EL (cell line): ENCODE measurements at places on chromosomes 13 and 19.

- peak; percentile 90 for DNase-seq
Observed at GRCh38 chr19:15432629-15433518, 14.1 kb upstream of the AKAP8L start.

DNA sequence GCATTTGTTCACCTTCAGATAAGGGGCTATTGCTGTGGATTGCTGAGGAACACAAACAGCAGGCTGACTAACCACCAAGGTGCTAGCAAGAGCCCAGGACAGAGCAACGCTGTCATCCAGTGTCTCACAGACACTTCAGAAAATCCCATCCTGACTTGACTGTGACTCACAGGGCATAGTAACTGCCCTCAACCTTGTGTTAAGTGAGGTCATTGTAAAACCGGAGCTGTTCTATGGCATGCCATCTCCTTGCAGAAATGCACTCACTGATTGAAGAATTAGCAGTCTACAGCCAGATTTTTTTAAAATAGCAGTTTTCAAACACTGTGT lies 51.1 kb downstream of the TNFRSF19 start:
- peak; percentile 91 for DNase-seq

DNA sequence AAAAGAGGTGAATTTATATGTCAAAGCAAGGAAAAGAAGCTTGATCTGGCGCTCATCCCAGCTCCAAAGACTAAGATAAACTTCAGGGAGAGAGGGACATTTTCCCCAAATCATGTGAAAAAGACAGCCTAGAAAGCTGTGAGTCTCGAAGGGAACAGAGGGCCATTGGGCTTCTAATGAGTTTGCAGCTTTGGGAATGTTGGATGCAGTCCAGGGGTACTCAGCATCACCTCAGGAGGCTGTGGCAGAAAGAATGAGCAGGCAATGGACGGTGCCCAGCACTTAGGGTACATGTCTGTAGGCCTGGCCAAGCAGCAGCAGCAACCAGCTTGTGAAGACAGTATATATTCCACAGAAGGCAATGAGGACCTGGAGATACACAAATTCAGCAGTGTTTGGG lies 25.7 kb upstream of the WASF3 start:
- DNase-seq = no peak

DNA sequence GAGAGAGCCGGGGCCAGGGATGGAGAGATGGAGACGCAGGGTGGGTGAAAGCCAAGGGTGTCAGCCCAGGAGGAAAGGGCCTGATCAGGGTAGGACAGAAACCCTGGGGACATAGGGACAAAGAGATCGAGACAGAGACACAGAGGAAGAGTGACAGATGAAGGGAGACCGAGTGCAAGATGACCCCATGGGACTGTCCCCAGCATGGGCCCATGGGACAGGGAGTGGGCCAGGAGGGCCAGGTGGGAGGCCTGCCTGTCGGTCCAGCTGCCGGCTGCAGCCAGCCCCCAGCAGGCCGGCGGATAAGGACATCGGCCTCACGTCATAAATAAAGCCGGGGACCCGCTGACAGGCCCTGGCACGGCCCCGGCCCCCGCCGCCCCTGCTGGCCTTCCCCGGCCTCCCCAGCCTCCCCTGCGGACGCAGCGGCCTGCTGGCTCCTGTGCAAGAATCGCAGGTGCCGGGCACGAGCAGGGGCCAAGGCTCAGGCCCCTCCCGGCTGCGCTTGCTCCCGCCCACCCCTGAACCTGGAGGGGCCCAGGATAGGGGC lies 6.3 kb downstream of the REX1BD start:
- no peak for DNase-seq

DNA sequence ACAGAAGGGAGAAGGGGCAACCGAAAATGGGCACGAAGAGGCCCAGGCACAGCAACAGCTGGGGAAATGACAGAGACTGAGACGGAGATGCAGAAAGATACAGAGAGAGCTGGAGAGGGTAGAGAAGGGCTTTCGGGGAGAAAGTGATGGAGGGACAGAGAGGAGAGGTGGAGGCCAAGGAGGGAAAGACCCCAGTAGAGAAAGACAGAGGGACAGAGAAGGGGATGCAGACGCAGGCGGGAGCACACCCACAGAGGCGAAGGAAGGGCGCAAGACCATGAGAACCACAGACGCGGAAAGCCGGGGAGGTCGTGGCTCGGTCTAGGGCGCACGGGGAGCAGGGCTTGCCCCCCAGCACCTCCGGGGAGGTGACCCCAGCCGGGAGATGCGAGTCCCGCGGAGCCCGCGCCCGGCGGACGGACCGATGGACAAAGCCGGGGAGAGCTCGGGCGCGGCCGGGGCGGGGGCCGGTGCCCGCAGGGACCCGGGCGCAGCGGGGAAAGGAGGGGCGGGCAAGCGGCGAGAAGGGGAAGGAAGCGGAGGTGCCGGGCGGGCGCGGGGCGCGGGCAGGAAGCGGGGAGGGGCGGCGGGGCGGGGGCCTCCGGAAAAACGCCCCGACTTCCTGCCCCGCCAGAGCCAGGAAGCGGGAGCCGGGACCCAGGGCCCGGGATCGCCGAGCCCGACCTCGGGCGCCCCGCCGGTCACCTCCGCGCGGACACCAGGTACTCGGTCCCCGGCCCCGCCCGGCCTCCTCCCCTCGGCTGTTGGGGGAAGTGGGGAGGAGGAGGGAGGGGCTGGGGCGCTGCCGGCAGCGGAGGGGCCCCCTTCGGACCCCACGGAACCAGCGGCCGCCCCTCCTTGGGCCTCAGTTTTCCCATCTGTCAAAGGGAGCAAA lies at the start of gene ARHGEF1:
ARHGEF1 (plus strand) TSS at position 617 of the 895 bp plus-strand sequence. CDS start 4,899 bp downstream, outside the sequence.
- DNase-seq = peak; percentile 49

DNA sequence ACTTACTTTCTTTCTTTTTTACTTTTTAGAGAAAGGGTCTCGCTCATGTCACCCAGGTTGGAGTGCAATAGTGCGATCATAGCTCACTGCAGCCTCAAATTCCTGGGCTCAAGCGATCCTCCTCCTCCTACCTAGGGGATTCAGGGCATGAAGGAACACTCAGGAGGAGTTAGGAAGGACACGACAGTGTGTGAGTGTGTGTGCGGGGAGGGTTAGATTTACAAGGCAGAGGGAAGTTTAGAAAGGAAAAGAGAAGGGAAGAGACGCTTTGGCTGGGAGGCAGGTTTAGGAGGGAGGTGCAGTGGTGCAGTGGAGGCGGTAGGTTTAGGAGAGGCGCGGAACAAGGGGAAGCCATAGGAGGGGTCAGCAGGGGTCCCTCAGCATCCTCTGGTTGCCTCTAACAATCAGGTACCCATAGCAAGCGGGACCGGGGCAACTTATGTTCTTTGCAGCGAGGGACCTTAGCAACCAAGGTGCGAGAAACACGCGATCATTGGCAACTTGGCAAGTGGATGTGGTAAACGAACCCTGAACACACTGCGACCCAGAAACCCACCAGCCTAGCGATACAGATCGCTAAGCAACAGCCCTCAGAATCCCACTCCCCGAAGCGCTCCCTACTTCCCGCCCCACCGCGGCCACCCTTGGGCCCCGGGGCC lies 501 bp downstream of the SIRT2 start:
- peak; percentile 16 for DNase-seq

DNA sequence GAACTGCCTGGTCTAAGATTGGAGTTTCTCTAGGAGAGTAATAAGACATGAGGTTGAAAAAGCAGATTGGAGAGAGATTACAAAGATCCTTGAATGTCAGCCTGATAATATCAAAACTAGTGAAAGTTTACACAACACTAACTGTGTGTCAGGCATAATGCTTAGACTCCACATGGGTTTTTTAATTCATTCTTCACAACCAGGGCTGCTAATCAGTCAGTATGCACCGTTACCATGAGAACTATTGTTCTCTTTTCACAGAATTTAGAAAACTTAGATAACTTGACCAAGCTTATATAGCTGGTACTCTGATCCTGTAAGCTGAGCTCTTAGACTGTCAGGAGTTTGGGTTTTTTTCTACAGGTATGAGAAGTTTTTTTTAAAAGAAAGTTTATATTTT lies 46.6 kb upstream of the TSC22D1 start:
- DNase-seq = no peak

DNA sequence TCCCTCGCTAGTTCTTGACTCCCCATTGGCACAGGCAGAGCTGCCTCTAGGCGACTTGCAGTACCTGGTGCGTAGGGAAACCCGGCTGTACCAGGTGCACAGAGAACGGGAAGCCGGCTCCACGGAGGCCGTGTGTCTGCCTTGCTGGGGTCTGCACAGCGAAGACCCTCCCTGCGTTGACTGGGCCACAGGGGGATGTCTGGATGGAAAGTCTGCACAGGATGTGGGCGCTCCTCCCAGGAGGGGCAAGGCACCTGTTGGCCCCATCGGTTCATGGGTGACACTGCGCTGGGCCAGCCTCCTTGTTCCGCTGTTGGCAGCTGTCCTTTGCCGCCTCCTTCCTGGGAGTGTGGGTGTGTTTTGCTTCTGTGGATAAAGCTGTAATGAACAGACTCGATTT lies 138.3 kb downstream of the TEX29 start:
- no peak for DNase-seq

GRCh38 chr19:42270346-42271044 lies 1.4 kb downstream of the CIC start:
- peak; percentile 77 for DNase-seq

DNA sequence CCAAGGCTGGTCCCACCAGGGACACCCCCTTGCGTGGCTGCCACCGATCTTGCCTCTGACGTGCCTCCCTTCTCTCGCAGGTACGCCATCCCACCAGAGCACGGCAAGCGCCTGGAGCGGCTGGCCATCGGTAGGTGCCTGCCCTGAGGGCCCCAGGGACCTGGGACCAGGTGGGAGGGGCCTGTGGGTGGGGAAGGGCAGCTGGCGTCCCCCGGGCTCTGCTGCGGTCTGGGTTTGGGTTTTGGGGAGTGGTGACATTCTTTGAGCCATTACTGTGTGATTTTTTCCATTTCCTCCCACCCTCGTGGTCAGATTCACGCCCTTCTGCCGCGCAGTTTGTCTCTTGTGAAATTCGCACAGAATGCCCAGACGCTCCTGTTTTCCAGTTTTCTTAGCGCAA lies 102.0 kb downstream of the KDM4B start:
- no peak for DNase-seq

- peak; percentile 18 for DNase-seq
Observed at GRCh38 chr13:90197722-90198121, 1149.8 kb upstream of the MIR17HG start.

GRCh38 chr19:18761531-18762110 lies 29.5 kb downstream of the COMP start:
- no peak for DNase-seq

- DNase-seq = no peak
Observed at GRCh38 chr13:102131246-102131645, 270.6 kb downstream of the FGF14 start.

- no peak for DNase-seq
Observed at GRCh38 chr13:100674572-100674871, at the start of gene TMTC4. Gene TMTC4, minus strand, starts transcription at chr13:100674795. Its CDS starts 4,433 bp downstream, at chr13:100670362.

- DNase-seq = peak; percentile 13
Observed at GRCh38 chr13:29802621-29803020, 47.8 kb downstream of the UBL3 start.

DNA sequence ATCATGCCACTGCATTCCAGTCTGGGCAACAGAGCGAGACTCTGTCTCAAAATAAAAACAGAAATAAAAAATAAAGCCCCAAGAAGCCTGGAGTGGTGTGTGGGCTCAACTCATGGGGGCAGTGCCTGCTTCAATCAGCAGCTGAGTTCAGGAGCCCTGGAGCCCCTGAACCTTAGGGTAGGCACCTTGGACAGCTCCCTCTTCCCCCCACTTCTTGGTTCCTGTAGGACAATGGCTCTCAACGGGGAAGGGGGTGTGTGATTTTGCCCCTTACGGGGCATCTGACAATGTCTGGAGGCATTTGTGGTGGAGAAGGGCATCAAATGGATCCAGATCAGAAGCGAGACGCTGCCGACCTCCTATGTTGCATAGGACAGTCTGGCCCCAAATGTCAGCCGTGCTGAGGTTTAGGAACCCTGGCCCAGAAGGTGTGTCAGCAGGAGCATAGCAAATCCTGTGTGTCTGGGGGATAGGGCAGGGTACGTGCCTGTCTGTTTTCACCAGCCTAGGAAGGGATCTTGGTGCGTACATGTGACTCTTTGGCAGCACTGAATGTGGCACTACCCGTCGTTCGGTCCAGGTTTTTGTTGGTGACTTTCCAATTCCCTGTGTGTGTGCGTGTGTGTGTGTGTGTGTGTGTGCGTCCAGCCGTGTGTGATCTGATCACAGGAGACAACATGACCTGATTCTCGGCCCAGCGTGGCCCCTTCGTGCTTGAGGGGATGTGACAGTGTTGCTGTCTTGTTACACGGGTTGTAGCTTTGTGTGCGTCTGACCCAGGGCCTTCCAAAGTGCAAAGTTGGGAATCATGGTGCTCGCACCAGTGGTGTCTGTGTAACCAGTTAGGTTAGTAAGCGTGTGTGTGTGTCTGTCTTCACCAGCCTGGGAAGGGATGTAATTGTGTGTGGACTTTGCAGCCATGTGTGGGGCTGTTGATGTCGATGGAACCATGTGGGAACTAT lies 7.5 kb downstream of the IGLON5 start:
- no peak for DNase-seq

GRCh38 chr13:73133531-73133930 lies 74.7 kb downstream of the KLF5 start:
- peak; percentile 66 for DNase-seq

DNA sequence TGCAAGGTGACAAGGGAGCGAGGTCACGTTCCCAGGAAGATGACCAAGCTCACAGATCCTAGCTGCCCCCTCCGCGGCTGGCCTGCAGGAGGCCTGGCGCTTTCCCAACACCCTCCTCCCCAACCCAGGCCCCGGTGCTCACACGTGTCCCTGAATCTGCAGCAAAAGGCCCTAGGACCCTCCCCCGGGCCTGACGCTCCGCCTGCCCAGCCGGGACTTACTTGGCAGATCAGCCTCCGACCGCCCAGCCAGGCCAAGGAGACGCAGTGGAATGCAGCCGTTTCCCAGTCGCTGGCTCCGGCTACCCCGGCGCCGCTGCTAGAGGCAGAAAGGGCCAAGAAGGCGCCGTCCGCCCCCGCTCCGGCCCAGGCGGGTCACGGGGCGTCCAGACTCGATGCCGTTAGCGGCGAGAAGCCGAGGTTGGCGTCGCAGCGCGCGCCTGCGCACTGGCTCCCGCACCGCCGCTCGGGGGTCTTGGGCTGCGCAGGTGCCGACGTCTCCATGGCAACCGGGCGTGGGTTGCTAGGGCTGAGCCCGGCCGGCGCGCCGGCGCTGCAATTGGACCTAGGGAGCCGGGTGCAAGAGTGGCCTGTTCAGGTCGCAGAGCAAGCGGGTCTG lies at the start of gene PNMA8A:
PNMA8A (minus strand) TSS at position 448 of the 618 bp plus-strand sequence. CDS start 528 bp downstream, outside the sequence.
- peak; percentile 59 for DNase-seq
